ENCODE measurements at places on chromosomes 3 and 15.

- peak; percentile 32 for DNase-seq
- peak overlapping the region; percentile 98 for H3K27ac ChIP-seq
- H3K36me3 ChIP-seq, result peaks cover 6% of the 10 kb centered on the region
Observed at GRCh38 chr15:79978655-79979514, 7.9 kb upstream of the BCL2A1 start.

DNA sequence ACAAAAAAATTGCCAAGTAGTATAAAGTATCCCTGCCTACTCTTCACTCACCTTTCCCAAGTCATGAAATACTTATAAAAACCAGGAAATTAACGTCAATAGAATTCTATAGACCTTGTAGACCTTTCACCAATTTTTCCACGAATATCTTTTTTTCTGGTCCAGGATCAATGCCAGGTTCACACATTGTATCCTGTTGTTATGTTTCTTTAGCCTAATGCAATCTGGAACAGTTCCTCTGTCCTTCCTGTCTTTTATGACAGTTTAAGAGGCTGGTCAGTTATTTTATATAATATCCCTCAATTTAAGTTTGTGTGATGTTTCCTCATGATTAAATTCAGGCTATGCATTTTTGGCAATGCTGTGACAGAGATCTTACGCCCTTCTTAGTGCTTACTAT is 63.2 kb upstream of the MAGI1 start:
- no peak for DNase-seq
- H3K36me3 ChIP-seq, result no peaks in the 10 kb centered on the region
- no peak overlapping the region for H3K27ac ChIP-seq
- no peaks in the 10 kb centered on the region for H3K27me3 ChIP-seq
- H3K4me1 ChIP-seq, result no peaks in the 10 kb centered on the region

DNA sequence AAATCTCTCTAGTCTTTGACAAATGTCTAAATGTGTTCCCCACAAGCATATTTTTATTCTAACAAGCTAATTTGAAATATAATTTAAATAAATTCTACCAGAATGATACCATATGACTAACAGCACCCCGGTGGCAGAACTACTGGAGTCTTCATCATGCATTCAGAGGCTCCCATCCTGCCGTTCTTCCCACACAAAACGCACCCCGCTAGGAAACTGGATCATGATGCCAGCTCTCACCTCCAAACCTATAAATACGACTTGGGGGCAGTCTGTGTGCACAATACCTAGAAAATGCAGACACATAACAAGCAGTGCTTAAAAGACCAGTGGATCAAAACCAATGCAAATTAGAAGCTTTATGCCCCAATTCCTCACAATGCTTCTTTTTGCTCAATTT is 8.5 kb downstream of the HOMER2 start:
- H3K36me3 ChIP-seq, result peaks cover 1% of the 10 kb centered on the region
- no peak overlapping the region for H3K27ac ChIP-seq
- peaks cover 13% of the 10 kb centered on the region for H3K27me3 ChIP-seq
- DNase-seq, result no peak

- H3K4me3 ChIP-seq, result peak overlapping the region; percentile 67
- H3K27me3 ChIP-seq, result peaks cover 13% of the 10 kb centered on the region
- peak overlapping the region; percentile 56 for H3K27ac ChIP-seq
- peak; percentile 15 for DNase-seq
Observed at GRCh38 chr3:194871864-194872668, 186.4 kb downstream of the FAM43A start.

GRCh38 chr3:139954146-139954860 is 19.3 kb downstream of the CLSTN2 start:
- no peak overlapping the region for H3K4me3 ChIP-seq
- no peaks in the 10 kb centered on the region for H3K36me3 ChIP-seq
- H3K27me3 ChIP-seq, result peaks cover 2% of the 10 kb centered on the region
- no peak overlapping the region for H3K27ac ChIP-seq
- H3K4me1 ChIP-seq, result no peaks in the 10 kb centered on the region
- no peak for DNase-seq

GRCh38 chr3:14413381-14414071 is 11.1 kb downstream of the SLC6A6 start:
- no peaks in the 10 kb centered on the region for H3K27me3 ChIP-seq
- DNase-seq, result no peak
- H3K36me3 ChIP-seq, result peaks cover 11% of the 10 kb centered on the region
- no peak overlapping the region for H3K27ac ChIP-seq

DNA sequence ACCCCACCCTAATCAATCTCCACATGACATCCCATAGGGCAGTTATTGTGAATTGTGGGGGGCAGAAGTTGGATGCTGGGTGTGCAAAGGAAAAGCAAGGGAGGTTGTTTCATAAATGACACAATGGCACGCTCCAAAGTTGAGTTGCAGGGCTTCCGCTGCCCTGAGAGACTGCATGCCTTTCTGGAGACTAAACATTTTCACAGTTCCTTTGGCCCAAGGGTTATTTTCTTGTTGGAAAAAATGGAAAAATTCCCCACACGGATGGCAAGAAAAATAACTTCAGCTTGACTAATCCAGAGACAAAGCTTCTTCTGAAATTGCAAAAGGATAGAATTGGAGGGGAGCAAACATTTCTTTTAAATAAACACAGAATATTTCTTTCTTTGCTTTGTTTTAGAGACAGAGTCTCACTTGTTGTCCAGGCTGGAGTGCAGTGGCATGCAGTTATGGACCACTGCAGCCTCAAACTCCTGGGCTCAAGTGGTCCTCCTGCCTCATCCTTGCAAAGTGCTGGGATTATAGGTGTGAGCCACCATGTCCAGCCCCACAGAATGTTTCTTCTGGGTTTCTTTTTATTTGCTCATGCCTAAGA is 19.1 kb upstream of the TPM1 start:
- H3K36me3 ChIP-seq, result no peaks in the 10 kb centered on the region
- no peak for DNase-seq
- H3K27ac ChIP-seq, result no peak overlapping the region
- H3K27me3 ChIP-seq, result peaks cover 6% of the 10 kb centered on the region

DNA sequence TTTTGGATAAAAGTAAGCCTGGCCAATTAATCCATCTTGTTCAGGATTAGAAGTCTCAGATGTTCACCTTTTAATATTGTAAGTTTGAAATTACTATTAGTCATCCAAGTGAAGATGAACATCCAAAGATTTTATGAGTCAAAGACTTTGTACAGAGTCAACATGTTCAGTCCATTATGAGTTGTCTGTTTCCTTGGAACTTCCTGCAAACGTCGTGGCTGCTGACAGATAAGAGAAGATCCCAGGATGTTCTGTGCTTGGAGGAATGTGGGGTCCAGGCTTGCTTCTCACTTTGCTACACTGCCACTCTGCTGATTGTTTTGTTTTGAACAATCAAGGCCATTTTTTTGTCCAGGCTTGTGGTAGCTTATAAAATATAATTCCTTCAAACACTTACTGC is 74.3 kb upstream of the SLCO2A1 start:
- H3K36me3 ChIP-seq, result peaks cover 2% of the 10 kb centered on the region
- H3K4me3 ChIP-seq, result no peak overlapping the region
- H3K4me1 ChIP-seq, result no peaks in the 10 kb centered on the region
- no peak overlapping the region for H3K27ac ChIP-seq

- H3K27me3 ChIP-seq, result peaks cover 3% of the 10 kb centered on the region
- no peak for DNase-seq
- no peak overlapping the region for H3K27ac ChIP-seq
- H3K36me3 ChIP-seq, result peaks cover 3% of the 10 kb centered on the region
- no peak overlapping the region for H3K4me3 ChIP-seq
Observed at GRCh38 chr15:82315519-82316246, 33.6 kb downstream of the GOLGA6L10 start.

GRCh38 chr15:63716929-63717328 is 116.8 kb downstream of the HERC1 start:
- DNase-seq, result no peak
- peaks cover 28% of the 10 kb centered on the region for H3K36me3 ChIP-seq
- peaks cover 18% of the 10 kb centered on the region for H3K4me1 ChIP-seq
- H3K4me3 ChIP-seq, result no peak overlapping the region
- H3K27me3 ChIP-seq, result no peaks in the 10 kb centered on the region

DNA sequence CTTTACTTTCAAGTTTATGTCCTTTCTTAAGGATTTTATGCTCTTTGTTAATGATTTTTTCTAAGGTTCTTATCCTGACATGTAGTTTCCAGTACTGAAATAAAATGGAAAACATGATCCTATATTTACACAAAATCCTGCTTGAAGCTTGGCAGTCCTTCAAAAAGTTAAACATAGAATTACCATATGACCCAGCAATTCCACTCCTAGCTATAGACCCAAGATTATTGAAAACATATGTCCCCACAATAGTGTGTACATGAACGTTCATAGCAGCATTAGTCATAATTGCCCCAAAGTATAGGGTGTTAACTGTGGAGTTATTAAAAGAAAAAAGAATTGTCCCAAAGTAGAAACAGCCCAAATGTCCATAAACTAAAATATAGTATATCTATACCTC is 33.2 kb downstream of the ITGB5 start:
- DNase-seq, result no peak
- peaks cover 20% of the 10 kb centered on the region for H3K27me3 ChIP-seq
- H3K4me3 ChIP-seq, result no peak overlapping the region
- no peak overlapping the region for H3K27ac ChIP-seq
- H3K4me1 ChIP-seq, result no peaks in the 10 kb centered on the region

DNA sequence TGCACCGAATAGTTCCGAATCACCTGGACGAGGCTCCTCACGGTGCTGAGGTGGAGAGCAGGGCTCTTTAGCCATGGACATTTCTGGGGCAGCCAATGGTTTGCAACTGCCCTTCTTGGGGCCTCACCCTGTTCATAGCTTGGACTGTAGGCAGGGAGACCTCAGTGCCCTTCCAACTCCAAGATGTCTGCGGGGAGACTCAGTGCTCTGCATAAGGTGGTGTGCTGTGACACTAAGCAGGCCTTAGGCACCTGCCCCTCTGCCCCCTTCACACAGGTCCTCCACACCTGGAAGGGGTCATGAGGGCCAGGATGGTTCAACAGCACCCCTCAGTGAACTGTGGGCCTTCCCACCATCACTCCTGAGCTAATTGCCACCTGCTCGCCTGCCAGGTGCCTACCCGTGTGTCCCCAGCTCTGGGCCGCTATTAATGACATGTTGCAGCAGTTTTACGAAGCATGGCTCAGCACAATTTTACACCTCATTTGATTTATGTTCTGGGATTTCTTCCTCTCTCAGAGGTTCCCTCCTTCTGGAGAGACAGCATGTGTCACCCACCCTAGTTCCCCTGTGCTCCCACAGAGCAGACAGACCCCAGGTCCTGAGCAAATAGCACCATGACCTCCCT is 101.2 kb upstream of the SMAD3 start:
- DNase-seq, result no peak
- no peak overlapping the region for H3K27ac ChIP-seq
- peaks cover 4% of the 10 kb centered on the region for H3K4me1 ChIP-seq
- no peak overlapping the region for H3K4me3 ChIP-seq
- peaks cover 1% of the 10 kb centered on the region for H3K27me3 ChIP-seq

GRCh38 chr15:85470563-85471271 is 90.3 kb downstream of the AKAP13 start:
- H3K4me1 ChIP-seq, result peaks cover 63% of the 10 kb centered on the region
- H3K4me3 ChIP-seq, result no peak overlapping the region
- peak overlapping the region; percentile 70 for H3K27ac ChIP-seq
- H3K36me3 ChIP-seq, result peaks cover 2% of the 10 kb centered on the region
- no peaks in the 10 kb centered on the region for H3K27me3 ChIP-seq

All from memory B cell (primary cell).